Stimulated activated naive CD4-positive, alpha-beta T cell (primary cell): ENCODE measurements at places on chromosomes 6 and 20.

DNA sequence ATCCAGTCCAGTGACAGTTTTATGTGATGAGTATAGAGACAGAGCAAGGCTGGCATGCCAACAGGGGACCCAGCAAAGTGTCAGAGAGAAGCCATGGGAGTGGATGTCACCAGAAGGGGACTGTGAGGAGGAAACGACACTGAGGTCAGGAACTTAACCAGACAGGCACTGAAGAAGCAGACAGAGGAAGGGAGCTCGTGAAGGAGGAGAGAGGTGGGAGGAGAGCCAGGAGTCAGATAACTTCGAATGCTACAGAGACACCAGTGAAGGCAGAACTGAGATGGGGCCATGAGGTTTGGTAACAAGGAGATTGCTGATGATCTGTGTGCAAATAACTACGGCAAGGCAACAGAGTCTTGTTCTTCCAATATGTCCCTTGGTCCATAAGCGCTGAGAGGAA is 211.1 kb upstream of the FOXA2 start:
- DNase-seq: no peak

- DNase-seq: no peak
Measured at GRCh38 chr6:145022199-145022796, 713.0 kb downstream of the EPM2A start.

GRCh38 chr6:110542311-110543024 is 66.1 kb upstream of the SLC22A16 start:
- DNase-seq: no peak

DNA sequence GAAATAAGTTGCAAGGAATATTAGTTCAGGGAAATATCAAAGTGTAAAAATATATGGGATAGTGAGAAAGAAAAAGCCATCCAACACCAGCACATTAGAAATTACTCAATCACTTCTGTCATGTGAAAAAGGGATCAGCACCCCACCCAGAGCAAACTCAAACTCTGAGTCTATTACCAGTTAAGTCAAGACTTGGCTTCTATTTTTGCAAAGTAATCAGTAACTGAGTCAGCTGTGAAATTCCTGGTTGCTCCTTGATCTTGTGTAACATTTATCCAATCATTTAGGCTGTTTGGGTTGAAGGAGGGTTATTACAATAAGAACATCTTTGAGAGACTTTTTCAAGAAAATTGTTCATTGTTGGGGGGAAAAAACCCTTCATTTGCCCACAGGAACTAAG is 51.2 kb downstream of the SLC22A23 start:
- no peak for DNase-seq

- DNase-seq: no peak
Measured at GRCh38 chr20:6341491-6341890, 218.7 kb upstream of the FERMT1 start.

GRCh38 chr20:25076731-25077609 is 5.0 kb downstream of the VSX1 start:
- no peak for DNase-seq

DNA sequence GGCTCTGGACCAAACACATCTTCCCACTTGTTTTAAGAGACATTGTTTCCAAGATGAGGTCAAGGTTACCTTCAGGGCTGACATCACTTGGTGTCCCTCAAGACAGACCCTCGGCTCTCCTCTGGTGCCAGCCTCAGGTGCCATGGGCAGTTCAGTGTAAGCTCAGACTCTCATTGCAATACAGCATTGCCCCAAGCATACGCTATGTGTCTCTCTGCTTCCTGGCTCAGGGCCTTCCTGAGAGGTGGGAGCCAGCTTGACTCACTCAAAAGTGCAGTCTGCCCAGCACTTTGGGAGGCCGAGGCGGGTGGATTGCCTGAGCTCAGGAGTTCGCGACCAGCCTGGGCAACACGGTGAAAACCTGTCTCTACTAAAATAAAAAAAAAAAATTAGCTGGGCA is 51.7 kb downstream of the SLC24A3 start:
- DNase-seq: no peak

GRCh38 chr6:17349427-17349826 is 44.0 kb upstream of the CAP2 start:
- no peak for DNase-seq

DNA sequence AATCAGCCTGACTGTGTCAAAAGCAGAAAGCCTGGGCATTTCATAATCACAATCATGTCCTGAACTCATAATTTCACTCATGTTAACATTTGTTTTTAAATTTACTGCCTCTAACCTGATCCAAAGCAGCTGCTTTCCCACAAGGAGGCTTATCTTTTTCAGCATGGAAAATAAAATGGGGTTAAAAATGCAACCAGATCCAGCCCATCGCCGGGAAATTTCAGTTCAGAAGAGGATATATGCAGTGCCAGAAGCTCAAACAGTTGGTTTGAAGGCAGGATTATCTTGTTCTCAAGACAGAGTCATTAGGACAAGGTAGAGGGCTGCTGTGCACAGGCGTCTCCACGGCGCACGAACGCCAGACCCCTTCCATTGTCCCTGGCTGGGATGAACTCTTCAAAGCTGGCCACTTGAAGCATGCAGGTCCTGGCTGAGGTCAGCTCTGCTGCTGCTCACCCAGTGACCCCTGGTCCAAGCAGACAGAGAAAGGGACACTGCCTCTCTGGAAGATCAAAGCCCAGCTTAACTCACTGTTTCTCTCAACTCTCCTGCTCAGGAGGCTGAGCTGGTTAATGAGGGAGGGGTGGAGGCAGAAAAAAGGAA is 191.1 kb upstream of the HEY2 start:
- DNase-seq: no peak

DNA sequence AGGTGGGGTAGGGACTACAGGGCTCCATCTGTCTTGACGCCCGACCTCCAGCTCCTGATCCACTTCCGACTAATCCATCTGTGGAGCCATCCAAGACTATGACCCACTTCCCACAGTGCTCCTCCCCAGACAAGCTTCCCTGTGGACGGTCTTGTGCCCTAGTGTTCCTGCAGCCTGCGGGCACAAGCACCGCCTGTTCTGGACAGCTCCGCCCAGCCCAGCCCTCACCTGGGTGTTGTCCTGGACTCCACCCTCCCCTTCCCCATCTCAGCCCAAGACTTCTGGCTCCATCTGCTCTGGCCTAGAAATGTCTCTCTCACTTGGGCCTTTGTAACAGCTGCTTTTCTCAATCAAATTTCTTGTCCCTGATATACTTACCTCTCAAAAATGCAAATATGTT is 102.0 kb downstream of the MAFB start:
- DNase-seq: no peak

- no peak for DNase-seq
Measured at GRCh38 chr6:99185525-99185924, 163.9 kb downstream of the FAXC start.

DNA sequence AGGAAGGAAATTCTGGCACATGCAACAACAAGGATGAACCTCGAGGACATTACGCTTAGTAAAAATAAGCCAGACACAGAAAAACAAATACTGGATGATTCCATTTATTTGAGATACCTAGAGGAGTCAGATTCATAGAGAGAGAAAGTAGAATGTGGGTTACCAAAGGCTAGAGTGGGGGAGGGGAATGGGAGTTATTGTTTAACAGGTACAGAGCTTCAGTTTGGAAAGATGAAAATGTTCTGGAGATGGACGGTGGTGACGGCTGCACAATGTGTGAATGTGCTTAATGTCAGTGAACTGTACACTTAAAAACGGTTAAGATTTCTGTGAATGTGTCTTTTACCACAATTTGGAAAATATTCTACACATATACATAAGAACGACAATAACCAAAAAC is 33.9 kb upstream of the DSP start:
- DNase-seq: no peak

- no peak for DNase-seq
Measured at GRCh38 chr20:22796469-22797077, 212.2 kb upstream of the FOXA2 start.

DNA sequence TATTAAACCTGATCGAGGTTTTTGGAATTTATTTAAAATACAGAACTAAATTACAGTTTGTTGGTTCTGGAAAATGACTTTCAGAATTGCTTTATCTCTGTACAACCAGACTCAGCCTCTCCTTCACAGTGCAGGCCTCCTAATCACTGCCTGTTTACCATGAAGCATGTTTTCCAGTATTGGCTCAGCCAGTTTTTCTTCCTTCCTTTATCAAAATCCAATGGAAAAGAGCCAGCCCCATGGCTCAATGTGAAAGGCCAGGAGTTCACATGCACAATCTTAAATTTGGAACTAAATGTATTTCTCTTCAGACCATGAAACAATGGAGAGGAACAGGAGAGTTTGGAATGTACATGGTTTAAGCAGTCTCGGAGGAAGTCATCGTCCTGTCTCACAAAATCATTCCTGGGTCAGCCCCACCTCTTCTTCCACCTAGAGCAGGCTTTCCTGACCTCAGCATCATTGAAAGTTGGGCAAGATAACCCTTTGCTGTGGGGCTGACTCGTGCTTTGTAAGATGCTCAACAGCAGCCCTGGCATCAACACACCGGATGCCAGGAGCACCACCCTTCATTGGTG is 680.9 kb upstream of the AGPAT4 start:
- DNase-seq: no peak

- DNase-seq: no peak
Measured at GRCh38 chr20:36399147-36399968, 93.2 kb downstream of the DLGAP4 start.

GRCh38 chr6:144500892-144501291 is 215.8 kb downstream of the UTRN start:
- no peak for DNase-seq

GRCh38 chr6:132932588-132932987 is 118.2 kb downstream of the RPS12 start:
- DNase-seq: no peak

- DNase-seq: no peak
Measured at GRCh38 chr20:1872459-1873097, 22.6 kb upstream of the SIRPA start.

DNA sequence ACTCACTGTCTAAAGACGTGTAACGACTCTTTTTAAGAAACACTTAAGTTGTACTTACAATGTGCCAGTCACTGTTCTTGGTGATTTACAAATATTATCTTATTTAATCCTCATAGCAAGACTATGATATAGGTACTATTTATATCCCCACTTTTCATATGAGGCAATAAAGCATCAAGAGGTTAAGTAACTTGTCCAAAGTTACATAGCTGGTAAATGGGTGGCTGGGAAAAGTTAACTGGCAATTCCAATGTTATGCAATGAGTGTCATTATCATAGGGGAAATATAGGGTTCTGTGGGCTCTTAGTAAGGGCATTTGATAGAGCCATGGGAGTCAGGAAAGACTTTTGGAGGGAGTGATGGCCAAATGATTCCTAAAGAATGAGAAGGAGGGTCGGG is 21.4 kb upstream of the RIPOR2 start:
- DNase-seq: no peak

- DNase-seq: no peak
Measured at GRCh38 chr6:107202876-107203468, 87.7 kb upstream of the BEND3 start.

DNA sequence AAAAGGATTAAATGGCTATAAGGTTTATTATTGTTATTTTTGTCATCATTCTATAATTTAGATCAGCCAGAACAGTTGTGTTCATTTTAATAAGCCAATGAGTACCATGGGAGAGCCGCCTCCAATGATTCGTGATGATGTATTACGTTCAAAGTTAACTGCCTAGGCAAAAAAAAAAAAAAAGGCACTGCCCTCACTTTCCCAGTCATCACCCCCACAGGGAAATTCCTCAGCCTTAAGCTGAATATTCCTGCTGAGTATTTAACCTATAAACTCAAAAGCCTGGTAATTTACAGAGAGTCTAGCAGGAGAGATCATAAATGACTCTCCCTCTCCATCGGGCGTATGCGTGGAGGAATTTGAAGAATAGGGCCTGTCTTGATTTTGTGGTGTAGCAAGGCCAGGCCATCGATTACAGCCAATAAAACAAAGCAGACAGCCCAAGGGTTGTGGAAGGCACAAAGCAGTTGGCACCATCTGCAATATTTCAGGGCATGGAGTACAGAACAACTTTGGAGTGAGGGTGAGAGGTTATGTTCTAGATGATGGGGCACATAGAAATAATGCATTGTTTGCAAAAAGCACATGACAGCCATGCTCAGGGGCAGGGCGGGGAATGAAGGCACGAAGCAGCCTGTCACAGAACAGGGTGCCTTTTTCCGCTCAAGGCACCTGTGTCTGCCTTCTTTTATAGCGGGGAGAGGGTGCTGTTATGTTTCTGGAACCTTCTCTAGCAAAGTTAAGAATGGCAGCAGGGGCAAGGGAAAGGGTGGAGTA is 138.2 kb upstream of the DTNBP1 start:
- no peak for DNase-seq

GRCh38 chr6:133571681-133572080 is 317.2 kb upstream of the TCF21 start:
- DNase-seq: no peak

- DNase-seq: no peak
Measured at GRCh38 chr20:62580052-62580451, 62.3 kb upstream of the SLCO4A1 start.

GRCh38 chr6:128421788-128422187 is 98.6 kb downstream of the PTPRK start:
- DNase-seq: no peak

DNA sequence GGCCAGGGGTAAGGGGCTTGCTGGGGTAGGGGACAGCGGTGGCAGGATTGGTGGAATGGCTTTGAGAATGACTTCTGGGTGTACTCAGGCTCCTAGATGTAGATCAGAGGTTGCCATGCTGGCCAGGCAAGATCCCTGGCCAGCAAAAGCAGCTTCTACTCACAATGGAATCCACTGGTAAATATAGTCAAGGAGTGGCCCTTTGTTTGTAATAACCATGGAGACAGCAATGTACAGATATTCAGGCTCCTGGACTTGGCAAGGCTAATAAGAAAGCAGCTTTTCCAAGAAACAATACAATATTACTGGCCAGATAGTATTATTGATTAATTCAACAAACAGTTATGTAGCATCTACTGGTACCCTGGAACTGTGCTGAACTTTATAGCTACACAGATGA is 37.9 kb downstream of the CDH26 start:
- no peak for DNase-seq

DNA sequence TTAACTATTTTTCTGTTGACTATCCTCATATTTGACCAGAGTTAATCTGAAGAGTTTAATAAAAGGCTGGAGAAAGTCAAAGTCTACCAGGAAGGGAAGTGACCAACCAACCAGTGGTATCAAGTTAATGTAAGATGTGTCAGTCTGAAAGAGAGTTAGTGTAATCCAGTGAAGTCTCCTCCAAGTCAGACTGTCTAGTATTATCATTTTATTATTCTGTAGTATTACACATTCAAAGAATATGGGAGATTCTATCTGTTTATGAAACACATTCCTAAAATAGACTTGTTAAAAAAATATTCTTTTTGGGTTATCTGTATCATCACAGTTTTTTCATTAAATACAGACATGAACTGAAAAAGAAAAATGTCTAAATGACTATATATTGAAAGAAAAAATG is 194.4 kb downstream of the BTBD9 start:
- DNase-seq: no peak

GRCh38 chr20:43843965-43844660 is 70.5 kb upstream of the TOX2 start:
- DNase-seq: no peak
